Urothelium cell line (cell line): ENCODE measurements at places on chromosomes 4 and X.

GRCh38 chrX:2272337-2272736 lies 228.4 kb downstream of the DHRSX start:
- DNase-seq: no peak

DNA sequence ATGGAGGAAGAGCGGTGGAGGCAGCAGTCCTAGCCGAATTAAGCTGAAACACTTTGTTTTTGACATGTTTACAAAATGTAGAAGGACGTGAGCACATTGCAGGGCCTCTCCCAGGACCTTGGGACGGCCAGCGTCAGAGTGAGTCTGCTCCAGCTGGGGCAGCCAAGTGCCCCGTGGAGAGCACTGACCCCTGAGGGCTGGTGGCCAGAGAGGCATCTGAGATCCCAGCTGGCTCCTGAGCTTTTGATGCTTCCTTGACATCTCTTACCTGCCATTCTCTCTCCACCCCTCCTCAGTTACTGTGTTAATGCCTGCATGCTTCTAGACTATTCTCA lies 24.7 kb downstream of the NAT8L start:
- DNase-seq: no peak

DNA sequence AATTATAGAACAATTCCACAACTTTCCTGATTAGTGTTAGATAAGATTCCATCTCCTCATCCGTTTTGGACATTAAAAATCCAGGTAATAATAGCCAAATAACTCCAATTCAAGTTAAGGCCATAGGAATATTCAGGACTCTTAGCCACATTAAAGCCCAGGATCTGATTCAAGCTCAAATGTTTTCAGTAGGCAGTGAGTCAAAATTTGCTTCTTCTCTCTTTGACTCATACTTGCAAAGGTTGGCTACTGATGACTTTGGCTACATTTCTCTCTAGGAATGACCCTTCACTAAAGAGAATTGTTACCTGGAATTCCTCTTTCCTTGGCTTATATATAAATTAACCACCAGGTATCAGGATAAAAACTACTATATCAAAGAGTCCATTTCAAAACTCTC lies 354.9 kb upstream of the HS3ST1 start:
- DNase-seq: no peak

DNA sequence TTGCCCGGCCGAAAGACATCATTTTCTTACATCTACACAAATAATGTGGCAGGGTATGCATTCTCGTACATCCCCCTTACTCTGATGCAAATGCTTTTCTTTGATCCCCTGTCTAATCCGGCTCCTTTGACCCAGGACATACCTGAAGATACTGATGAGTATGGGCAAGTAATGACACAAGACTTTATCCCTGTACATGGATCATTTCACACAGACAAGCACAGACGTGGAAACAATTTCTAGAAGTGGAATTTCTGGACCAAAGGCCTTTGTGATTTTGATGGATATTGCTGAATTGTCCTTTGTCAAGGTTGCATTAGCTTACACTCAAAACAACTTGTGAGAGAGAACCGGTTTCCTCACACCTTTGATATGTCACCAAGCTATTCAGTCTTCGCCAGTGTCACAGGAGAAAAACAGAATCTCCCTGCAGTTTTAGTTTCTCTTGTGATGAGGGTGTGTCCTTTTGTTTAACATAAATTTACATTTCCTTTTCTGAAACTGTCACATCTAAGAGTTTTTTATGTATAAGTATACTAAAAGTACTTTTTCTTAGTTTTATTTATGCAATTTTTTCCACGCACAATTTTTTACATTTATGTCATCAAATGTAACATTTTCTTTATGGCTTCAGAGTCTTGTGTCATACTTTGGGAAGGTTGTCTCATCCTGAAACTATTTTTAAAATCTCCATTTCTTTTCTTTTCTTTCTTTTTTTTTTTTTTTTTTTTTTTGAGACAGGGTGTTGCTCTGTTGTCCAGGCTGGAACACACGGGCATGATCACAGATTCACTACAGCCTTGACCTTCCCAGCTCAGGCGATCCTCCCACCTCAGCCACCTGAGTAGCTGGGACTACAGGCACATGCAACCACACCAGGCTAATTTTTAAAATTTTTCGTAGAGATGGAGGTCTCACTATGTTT lies 25.2 kb downstream of the RWDD4 start:
- DNase-seq: no peak

- DNase-seq: no peak
These were observed 52.6 kb downstream of the SULT1B1 start for GRCh38 chr4:69707807-69708206.

- DNase-seq: no peak
These were observed 2.1 kb upstream of the CCNG2 start for GRCh38 chr4:77154761-77155499.

DNA sequence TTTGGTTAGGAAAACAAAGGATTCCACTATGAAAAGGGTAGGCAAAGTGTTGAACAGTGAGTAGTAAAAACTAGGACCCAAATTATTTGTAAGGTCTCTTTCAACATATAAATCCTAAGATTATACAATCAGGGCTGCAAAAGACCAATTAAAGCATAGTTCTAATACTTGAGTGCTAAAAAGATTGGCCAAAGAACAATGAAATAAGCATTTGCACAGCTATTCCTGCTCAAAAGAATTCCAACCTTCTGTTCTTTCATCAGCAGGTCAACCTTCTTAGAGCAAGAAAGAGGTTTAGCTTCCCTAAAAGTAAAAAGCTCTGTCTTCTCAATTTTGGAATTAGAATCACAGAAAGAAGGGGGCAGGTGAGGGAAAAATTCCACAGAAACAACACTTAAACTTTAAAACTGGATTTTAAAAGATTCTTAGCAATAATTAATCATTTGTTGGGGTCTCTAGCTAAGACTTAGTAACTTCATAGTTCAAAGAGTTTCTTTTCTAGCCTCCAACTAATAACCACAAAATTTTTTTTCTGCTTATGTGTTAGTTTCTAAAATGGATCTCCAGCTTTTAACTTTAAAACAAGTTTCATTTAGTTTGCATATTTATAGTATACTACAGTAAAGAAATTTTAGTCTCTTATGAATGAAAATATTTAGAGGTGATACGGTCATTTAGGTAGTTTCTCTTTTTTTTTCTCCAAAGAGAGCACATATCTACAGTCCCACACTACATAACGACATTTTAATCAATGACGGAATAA lies 16.3 kb downstream of the TSPAN5 start:
- no peak for DNase-seq

DNA sequence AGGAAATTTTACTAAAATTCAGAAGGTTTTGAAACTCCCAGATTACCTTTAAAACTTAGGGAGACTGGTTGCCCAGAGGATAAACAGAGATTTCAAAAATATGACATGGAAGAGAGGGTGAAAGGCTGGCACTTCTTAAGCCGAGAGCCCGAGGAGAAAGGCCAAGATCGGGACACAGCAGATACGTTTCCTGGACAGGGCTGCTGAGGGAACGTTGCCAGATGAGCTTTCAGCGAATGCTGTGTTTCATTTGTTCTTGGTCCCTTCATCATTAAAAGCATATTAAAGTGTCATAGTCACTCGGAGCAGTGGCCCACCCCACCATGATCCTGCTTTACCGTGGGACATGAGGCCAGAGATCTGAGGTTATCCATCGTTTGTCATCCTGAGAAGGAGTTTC lies 37.9 kb upstream of the STOX2 start:
- no peak for DNase-seq

- no peak for DNase-seq
These were observed 53.0 kb downstream of the MSN start for GRCh38 chrX:65720381-65720964.

GRCh38 chr4:144645631-144646522 lies at the start of gene HHIP:
HHIP (plus strand) TSS chr4:144646156; CDS start chr4:144646676, 520 bp downstream.
- peak; percentile 72 for DNase-seq

- DNase-seq: no peak
These were observed 239.3 kb downstream of the C4orf33 start for GRCh38 chr4:129335276-129335675.

GRCh38 chr4:12411072-12411471 lies 982.4 kb upstream of the HS3ST1 start:
- no peak for DNase-seq

DNA sequence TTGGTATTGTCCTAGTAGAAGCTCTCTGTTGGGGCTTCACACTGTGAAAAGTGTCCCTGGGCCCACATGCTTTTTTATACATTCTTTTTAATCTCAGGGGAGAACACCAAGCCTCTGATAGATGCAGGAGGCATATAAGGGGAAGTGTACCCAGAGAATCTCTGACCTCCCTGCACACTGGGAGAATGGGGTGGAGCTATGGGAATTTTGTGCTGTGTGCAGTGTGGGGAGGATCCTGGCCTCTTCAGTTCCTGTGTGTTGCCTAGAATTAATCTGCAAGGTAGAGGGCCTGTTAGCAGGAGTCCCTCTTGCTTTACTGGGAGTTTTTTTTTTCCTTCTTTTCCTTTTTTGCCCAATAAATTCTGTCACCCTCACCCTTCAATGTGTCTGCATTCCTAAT lies 49.2 kb upstream of the SPIN4 start:
- DNase-seq: no peak
